T-helper 1 cell (primary cell): ENCODE measurements at places on chromosomes 13 and 19.

GRCh38 chr19:3986260-3987041, 1.2 kb upstream of the EEF2 start:
- DNase-seq, result peak; percentile 58

DNA sequence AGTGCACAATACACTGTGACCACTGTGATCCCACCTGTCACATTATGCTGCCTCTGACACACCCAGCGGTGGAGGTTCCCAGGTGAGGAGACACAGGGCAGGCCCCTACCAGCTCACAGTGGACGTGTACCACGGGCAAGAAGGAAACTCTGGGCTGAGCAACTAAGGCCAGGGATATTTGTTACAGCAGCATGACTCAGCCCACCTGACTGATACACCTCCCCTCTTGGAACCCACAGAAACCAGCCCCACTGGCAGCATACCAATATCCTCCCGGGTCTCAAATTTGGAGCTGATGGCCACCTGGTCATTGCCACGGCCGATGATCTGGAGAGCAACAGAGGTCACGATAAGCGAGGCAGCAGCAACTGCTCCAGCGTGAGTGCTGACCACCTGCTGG, 14.9 kb downstream of the KLC3 start:
- no peak for DNase-seq

- DNase-seq, result no peak
Observed at GRCh38 chr19:49344505-49345423, 9.6 kb downstream of the CD37 start.

DNA sequence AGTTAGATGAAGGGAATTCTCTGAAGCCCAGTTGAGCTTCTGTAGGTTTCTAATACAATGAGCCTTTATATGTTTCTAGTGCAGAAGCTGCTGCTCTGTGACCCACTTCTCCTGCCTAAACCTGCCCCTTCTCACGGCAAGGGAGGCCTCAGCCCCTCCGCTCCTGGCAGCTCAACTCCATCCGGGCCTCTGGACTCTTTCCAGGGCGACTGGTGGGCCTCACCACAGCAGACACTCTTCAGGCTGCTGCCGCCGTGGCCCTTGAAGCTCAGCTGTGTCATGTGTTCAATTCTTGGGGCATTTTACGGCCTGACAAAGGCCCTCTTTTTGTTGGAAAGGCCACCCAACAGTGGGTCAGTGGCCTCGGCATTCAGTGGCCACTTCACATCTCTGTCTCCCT, 10.0 kb upstream of the C19orf33 start:
- no peak for DNase-seq

DNA sequence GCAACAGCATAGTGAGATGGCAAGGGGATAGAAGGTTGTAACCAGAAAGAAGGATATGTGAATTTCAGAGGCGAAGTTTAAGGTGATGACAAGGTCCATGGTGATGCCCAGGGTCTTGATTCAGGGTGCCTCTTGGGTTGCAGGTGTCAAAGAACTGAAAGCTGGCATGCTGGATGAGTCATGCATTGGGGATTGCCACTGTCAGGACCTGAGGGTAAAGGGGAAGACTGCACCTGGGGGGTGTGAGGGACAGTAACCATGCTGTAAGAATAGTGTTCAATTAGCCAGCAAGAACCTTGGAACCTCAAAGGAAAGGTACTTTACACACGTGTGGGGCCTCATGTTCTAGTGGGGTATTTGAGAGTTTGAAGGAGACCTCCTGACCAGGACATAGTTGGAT, 279.6 kb downstream of the SLC7A1 start:
- no peak for DNase-seq

GRCh38 chr13:29847501-29847983, 2.9 kb downstream of the UBL3 start:
- DNase-seq, result no peak

DNA sequence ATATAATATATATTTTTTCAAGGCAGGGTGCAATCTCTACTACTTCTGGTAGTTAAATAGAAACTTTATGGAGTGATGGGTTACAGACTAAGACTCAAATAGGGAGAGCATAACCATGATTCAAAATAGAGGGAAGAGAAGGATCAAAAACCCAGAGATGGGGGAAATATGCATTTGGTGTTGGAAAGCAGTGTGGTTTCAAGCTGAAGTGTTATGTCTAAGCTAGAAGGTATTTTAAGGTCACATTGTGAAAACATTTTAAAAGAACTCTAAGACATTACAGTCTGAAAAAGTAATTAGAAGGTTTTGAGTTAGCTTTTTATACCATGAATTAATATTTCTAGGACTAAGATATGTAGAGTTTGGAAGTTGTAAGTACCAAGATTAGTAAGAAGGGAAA, 2741.4 kb downstream of the PCDH9 start:
- no peak for DNase-seq

- no peak for DNase-seq
Observed at GRCh38 chr13:26380930-26381329, 127.0 kb downstream of the CDK8 start.

DNA sequence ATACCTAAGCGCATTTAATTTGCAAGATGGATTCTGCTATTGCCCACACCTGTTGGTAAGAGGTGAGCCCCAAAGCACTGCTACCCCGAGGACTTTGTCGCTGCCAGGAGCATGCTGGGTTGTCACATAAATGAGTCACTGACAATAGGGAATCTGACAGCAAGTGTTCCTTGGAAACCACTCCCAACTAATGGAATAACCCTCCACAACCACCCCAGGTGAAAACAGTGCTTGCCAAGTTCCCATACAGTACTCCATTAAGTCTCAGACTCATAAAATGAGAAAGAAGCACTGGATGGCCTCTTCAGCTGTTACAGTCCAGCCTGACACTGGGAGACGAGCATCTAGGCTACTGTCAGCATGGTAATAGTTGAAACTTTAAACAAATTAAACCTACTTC, 108.6 kb downstream of the EFNB2 start:
- DNase-seq, result no peak

DNA sequence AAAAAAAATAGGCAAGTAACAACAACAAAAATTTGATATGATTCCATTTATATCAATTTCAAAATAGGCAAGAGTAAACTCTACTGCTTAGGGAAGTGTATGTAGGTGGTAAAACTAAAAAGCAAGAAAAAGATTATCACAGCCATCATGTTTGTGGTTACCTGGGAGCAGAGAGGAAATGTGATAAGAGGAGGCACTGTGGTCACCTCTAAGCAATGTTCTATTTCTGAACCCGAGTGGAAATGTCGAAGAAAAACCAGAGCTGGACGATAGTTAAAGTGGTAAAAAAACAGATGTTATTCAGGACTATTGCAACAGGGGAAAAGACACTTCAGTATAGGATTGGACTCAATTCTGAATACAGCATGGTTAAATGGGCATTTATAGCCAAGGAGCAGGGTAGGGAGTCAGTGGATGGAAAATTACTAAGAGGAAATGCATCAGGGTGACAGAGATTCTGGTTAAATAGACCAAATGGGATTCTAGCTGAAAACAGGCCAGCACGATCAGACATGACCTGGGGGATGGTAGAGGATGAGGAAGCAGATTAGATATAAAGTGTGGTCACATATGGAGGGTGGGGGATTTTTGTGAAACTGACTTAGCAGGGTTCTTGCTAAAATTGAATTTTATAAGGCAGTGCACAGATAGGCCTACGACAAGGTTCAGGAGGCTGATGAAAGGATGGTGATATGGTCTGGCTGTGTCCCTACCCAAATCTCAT, 6.0 kb upstream of the TEX30 start:
- DNase-seq, result no peak

DNA sequence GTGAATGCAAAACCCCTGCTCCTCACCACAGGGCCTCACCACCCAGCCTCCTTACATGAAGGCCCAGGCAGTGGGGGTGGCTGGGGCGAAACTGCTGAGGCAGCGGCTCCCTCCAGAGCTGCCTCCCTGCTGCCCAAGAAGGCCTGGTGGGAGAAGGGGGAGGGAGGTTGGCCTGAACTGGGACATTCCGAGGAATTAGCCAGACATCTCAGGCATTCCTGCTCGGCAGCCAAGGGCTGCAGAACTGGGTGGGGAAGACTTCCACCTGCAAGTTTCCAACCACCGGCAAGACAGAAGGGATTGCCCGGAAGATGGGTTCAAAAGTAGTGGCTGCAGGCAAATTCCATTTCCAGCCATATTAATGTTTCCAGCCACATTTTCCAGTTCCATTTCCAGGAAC, 2.3 kb upstream of the PSPN start:
- no peak for DNase-seq

GRCh38 chr13:31195616-31196015, 4.2 kb upstream of the B3GLCT start:
- DNase-seq, result no peak

DNA sequence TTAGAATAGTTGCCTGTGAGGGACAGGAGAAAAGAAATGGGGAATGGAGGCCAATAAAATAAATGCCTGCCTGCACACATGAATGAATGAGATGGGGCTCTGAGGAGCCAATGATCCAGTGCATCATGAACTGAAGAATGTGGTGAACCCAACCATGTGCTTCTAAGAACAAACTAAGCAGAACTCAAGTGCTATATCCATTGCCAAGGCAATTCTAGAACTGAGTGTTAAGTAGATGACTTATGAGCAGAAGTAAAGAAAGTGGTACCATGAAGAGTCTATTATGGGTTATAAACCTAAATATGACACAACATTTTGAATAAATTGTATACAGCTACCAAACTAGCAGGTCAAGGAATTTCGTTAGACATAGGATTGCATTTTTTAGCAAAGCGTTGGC, 186.1 kb downstream of the KATNAL1 start:
- DNase-seq, result no peak

- DNase-seq, result peak; percentile 51
Observed at GRCh38 chr19:1455336-1456120, 5.6 kb downstream of the APC2 start.
